ENCODE measurements at places on chromosomes 12 and 14.

- DNase-seq: peak; percentile 10
Observed at GRCh38 chr14:64388533-64389285, 556 bp downstream of the MTHFD1 start.

DNA sequence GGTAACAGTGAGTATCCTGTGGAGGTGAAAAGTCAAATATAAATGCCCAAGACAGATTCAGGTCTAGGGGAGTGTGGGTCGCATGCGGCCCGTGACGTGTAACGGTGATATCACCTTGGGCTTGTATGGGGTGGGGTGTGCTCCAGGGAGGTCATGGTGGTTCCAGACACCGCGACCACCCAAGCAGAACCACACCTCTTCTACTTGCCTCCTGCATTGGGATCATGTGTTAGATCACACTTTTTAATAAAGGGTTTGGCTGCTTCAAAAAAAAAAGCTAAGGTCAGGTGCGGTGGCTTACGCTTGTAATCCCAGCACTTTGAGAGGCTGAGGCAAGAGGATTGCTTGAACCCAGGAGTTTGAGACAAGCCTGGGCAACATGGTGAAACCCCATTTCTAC, 4.5 kb downstream of the FBLN5 start:
- no peak for DNase-seq

GRCh38 chr12:97542666-97543280, 80.2 kb downstream of the RMST start:
- DNase-seq: no peak

GRCh38 chr14:81453166-81453766, 53.1 kb upstream of the STON2 start:
- peak; percentile 52 for DNase-seq

GRCh38 chr12:124720681-124721500, 142.8 kb downstream of the SCARB1 start:
- DNase-seq: peak; percentile 78
